ENCODE measurements at places on chromosomes 6 and 20. TPM values are rescaled to one million over a fixed set of nuclear protein-coding genes. Genes with fewer than 3 reads are reported as not detected.

The MOG gene
- not detected for total RNA-seq

DNA sequence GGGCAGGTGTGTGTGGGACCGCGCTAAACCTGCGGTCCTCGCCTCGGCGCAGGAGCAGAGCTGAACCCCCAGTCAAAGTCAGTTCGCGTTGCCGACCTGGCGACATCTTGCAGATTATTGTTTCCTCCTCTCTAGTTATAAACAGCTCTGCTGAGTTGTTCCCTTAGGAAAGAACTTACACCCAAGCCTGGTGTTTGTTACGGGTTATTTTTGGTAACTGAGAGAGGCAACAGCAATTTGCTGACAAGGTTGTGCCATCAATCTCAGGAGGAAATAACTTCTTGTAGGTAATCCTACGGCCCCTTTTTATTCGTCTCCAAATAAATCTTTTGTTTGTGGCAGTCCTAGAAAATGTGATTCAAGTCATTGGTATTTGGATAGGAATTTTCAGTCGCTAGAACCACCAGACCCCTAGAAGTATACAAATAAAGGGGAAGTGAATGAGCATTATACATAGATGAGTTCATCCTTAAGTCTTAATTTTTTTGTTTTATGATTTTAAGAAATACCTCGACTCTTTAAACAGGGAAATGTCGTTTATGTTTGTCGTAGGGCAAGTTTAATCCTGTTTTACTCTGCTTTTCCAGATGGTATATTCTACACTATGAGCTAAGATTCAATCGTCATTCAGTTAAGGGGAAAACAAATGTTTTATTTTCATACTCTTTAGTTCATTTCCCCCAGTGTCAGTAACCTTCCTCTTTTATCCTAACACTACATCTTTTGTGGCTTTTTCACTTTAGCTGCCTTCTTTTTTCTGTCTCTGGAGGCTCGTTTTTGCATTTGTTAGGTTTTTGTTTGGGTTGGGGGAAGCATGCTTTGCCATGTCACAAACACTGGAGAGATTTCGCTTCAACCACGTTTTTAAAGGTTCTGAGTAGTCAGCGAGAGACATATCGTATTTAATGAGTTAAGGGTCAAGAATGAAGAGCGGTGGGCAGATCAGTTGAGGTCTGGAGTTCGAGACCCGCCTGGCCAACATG is 1.2 kb downstream of the PM20D2 start:
- DNase-seq: peak; percentile 73

GRCh38 chr20:36231331-36231730 is 4.9 kb upstream of the AAR2 start:
- no peak for DNase-seq

- DNase-seq: no peak
Measured at GRCh38 chr20:53677447-53678314, 84.0 kb upstream of the ZNF217 start.

DNA sequence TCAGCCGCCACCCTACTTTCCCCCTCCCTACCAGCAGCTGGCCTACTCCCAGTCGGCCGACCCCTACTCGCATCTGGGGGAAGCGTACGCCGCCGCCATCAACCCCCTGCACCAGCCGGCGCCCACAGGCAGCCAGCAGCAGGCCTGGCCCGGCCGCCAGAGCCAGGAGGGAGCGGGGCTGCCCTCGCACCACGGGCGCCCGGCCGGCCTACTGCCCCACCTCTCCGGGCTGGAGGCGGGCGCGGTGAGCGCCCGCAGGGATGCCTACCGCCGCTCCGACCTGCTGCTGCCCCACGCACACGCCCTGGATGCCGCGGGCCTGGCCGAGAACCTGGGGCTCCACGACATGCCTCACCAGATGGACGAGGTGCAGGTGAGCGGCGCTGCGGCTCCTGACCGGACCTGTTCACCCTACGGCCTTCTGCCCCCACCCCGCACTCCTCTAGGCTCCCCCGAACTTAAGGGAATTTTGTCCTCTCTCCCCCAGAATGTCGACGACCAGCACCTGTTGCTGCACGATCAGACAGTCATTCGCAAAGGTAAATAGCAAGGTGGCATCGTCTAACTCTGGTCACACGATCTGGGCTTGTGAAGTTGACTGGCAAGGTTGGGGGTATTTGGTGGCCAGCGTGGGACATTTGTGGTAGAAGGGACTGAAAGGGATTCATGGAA is 2.3 kb downstream of the TFAP2C start:
- DNase-seq: no peak

DNA sequence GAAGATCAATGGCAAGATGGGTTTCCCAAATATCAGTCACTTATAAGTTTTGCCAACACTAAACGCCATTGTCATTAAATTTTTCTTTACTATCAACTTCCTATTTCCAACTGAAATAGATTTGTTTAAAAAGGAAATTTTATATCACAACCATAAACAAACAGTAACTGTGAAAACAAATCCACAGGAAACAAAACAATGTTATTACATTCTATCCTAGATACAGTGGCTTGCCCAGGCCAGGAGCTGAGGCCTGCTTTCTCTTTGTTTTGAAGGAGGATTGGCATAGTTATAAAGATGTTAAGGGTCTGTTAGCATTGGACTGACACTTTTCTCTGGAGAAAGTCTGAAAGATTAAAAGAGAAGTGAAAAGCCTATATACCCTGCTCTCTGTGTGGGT is 24.9 kb downstream of the PPP1R16B start:
- DNase-seq: no peak

The TMEM170B gene
- 2.4 TPM for total RNA-seq

The LINC00237 gene
- total RNA-seq: 0.14 TPM

DNA sequence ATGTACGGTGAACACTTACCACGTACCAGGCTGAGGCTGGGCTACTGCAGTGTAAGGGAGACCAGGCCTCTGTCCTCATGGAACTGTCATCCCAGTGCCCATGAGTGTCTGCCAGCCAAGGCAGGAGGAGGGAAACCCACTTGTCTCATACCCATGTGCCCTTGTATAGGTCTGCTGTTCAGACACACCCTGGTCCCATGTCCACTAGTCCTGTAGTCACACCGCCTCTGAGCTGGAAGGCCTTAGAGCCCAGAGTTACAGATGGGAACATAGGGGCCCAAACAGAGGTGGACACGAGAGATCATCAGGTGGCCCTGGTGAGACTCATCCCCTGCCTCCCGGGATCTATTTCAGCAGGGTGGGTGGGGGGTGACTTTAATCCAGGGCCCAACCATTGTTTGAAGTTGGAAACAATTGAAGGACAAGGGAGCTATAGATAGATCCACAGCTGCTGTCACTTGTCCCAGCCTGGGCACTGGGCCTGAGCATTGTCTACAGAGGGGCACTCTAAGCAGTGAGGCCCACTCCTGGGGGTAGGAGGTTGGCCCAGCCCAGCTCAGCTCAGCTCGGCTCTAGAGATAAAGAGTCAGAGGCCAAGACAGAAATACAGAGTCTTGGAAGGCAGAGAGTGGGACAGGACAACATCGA is 14.6 kb downstream of the MYH7B start:
- no peak for DNase-seq

- DNase-seq: no peak
Measured at GRCh38 chr6:111061508-111061907, 25.8 kb upstream of the SLC16A10 start.

DNA sequence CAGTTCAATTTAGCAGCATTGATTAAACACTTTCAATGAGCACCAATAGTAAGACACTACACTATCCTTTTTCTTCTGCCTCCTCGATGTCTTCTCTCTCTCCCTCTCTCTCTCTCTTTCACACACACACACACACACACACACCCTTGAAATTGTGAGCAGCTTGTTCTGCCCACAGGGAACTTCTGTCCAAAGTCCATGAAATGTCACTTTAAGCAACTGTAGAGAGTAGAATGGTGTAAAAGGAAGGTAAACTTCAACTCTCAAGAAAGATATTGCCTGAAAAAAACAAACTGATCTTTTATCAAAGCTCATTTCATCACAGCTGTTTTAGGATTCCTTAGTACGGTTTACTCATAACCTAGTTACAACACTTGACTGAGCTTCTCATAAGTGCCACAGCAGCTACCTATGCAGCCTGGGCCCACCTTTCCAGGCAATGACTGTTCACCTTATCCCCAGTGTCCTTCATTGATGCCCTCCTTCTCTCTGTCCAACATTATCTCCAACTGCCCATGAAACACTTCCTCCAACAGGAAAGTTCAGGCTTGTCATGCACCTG is 107.0 kb downstream of the TNFRSF21 start:
- no peak for DNase-seq

GRCh38 chr6:27838945-27839625 is 73.1 kb downstream of the OR2B2 start:
- peak; percentile 67 for DNase-seq

The TFAP2D gene
- not detected for total RNA-seq

DNA sequence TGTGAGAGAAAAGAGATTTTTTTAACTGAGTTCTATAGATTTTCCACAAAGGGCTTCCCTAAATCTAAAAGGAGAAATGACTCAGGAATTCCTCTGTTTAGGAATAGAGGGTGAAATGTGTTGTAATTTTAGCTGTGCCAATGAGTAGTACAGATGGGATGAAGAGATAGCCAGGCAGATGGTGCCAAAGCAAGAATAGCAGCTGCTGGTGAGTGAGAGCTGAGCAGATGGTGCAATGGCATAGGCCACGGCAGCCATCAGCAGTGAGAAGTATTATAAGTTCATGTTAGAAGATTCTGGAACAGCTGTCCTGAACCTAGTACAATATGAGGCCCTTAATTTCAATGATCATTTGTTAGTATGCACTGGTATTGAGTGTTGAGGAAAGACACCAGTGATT is 40.2 kb upstream of the CRISP1 start:
- no peak for DNase-seq

The POM121L2 gene
- total RNA-seq: not detected

- DNase-seq: peak; percentile 89
Measured at GRCh38 chr20:37804584-37805566, 98.1 kb upstream of the VSTM2L start.

The CDH4 gene
- total RNA-seq: not detected
